ENCODE measurements at places on chromosomes 6 and 20.

DNA sequence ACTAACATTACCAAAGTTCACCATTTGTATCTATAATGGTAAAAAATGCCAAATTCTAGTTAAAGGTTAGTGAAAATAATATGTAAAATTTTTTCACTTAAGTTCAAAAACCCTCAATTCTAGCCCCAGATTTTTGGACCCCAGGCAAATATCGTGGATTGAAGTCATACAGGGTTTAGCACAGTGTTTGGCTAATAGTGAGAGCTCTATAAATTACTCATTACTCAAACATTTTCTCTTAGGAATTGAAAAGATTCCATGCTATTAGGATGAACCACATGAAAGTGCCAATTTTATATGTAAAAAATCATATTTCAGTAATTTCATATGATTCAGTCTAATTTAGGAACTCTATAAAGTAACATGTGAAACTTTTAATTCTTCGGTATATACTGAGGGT, 170.3 kb upstream of the PREP start:
- DNase-seq, result no peak

DNA sequence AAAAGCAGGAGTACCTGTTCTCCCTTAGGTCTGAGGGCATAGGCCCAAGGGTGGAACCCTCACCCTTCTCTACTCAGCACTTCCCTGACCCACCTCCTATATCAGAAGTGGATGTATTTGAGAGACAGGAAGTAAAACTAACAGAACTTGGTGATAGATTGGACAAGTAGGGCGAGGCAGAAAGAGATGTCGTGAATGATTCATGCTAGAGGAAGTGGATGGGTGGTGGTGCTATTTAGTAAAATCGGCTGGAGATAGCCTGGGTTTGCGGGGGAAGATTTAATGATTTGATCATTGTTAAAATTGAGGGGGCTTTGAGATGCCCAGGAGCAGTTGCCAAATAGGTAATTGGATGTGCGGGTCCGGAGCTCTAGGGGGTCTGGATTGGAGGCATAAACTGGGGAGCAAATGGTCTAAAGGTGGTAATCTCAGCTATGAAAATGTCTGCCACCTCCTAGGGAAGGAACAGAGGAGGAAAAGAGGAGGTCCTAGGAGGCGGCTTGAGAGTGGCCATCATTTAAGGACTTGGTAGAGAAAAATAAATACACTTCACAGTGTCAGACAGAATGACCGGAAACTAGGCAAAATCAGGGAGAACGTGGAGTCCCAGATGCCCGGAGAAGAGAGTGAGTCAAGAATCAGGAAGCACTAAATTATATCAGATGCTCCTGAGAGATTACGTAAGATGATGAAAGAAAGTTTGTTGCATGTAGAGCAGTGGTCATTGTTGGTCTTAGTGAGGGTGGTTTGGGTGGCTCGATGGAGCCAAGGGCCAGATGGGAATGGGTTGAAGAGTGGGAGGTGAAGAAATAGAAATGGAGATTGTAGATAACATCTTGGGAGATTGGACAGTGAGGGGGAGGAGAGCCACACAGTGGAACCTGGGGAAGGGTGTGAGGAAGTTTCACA, 142.0 kb downstream of the CEP57L1 start:
- no peak for DNase-seq

DNA sequence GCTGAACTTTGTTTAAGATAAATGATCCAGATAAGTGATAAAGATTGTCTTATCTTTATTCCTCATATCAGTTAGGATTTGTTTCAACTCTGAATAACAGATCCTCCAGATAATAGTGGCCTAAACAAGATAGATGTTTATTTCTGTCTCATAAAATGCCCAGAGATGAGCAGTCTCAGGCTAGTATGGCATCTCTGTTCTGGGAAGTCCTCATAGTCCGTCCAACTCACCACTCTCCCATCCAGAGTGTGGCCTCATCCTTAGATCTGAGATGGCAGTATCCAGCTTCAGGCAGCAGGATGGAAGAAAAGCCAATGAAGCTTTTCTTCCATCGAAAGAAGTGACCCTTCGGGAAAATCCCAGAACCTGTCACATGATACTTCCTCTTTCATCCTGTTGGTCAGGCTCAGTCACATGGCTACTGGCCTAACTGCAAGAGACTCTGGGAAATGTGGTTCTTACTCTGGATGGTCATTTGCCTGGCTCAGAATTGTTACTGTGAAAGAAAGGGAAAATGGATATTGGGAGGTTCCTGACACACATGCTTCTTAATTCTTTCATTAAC, 29.4 kb upstream of the TAGAP start:
- DNase-seq, result no peak

DNA sequence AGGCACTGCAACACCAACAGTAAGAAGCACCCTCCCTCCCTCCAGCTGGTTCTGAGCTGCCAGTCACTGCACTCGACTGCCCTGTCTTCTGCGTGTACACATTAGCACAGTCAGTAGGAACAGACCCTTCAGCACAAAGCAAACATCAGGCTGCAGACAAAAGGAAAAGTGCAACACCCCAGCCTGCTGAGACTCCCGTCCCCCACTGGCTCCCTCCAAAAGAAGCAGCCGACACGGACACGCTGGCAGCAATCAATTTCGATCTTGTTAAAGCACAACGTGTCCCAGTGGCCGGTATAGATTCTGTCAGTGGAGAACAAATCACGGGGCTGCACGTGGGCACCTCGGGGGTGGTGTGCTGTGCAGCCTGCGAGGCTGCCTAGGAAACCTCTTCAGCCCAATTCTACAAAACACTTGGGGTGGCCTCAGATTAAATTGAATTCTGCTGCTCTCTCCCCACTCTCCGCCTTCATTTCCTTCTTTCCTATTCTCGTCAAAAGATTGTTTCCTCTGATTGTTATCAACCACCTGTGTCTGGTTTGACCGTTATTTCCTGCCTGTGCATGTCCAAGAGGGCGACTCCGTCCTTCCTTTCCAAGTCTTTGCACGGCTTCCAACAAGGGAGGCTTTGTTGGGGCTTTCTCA, 38.7 kb downstream of the TRAF3IP2 start:
- DNase-seq, result no peak

DNA sequence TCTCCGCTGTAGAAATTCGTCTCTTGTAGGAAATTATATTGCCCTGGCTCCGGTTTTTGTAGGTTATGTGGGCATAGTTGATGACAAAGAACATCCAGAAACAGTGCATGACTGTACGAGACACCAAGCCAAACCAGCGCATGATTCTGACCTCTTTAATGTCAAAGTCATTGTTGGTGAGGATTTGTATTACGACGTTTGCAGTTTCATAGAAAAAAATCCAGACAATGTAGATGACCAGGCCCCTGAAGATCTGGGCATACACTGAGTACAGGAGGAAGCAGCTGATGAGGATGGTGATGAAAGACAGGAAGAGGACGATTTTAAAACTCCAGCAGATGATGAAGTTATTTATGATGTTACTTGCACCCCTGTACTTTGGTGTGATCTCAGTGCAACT, 39.1 kb upstream of the TBC1D22B start:
- no peak for DNase-seq

DNA sequence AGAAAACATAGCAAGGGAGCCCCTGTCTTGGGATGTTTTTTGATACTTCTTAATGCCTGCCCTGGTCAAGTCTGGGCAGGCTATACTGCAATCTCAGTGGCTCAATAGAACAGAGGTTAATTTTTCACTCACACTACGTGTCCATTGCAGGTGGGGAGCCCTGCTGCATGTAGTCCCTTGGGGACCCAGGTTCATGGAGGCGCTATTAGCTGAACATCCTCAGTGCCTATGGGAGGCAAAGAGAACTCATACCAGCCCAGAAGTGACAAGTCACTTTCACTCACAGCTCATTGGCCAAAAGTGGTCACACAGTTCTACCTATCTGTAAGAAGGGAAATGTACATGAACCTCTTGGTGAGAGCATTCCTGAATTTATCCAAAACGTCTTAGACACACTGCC, 23.2 kb downstream of the CGA start:
- no peak for DNase-seq

DNA sequence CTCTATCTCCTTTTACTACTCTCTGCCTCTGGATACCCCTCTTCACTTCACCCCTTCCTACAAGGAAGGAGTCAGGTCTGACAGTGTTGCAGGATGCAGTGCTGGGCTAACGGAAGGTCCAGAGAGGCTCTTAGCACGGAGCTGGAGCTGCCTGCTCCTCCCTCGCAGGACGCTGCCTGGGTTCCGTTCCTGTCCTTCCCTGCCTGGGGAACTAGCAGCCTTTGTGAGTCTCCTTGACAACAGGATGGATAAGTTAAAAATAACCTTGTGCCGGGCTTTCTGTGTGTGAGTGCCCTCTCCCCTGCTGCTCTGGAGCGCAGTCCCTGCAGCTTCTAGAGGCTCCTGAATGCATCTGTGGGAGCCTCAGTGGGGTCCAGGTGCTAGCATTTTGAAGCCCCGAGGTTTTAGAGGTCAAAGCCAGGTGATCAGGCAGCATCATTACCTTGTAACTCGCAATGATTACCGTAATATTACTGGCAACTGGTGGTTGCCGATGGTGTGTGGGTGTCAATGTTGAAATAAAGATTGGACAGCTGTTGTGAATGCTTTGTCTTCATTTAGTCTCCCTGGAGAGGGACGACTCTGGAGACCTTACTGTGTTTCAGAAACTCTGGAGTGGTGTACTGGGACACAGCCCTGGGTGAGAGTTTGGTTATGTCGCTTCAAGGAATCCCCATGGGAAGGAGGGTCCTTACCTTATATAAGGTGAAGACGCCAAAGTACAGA, 44.4 kb downstream of the CDS2 start:
- DNase-seq, result no peak

GRCh38 chr6:150145427-150145826, 2.6 kb downstream of the PPP1R14C start:
- no peak for DNase-seq

DNA sequence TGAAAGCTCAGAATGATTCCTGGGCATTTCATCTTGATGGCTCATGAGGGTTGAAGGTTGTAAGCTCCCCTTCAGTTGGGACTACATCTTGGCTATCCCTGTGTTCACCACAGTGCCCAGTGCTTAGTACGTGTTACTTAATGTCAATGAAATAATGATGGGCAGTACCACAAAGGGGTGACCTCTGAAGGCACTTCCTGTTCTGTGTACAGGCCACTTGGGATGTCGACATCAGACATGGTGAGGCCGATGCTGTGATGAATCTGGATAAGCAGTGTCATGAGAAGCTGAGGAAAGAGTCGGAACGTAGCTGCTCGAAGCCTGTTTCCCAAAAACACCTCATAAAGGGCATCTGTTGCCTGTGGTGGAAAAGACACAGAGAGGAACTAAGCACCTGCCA, 27.6 kb upstream of the RBL1 start:
- no peak for DNase-seq

DNA sequence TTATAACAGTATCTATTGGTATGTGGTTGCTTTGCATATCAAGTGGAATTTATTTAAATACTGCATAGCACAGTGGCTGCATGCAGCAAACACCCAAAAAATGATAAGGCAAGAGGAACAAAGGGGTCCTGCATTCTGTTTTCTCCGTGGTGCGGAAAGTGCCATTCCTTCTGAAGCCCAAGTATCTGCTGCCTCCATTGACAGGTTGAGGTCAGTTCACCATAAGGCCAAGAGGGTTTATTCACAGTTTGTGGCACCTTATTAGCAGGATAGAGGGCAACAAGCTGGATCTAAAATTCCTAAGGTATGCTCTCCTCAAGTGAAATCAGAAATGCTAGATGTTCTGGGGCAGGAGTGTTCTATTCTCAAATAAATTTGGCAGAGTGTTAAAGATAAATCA, 9.3 kb downstream of the CARMIL1 start:
- DNase-seq, result no peak

- no peak for DNase-seq
These were observed 112.0 kb downstream of the BACH2 start for GRCh38 chr6:90184334-90185298.

DNA sequence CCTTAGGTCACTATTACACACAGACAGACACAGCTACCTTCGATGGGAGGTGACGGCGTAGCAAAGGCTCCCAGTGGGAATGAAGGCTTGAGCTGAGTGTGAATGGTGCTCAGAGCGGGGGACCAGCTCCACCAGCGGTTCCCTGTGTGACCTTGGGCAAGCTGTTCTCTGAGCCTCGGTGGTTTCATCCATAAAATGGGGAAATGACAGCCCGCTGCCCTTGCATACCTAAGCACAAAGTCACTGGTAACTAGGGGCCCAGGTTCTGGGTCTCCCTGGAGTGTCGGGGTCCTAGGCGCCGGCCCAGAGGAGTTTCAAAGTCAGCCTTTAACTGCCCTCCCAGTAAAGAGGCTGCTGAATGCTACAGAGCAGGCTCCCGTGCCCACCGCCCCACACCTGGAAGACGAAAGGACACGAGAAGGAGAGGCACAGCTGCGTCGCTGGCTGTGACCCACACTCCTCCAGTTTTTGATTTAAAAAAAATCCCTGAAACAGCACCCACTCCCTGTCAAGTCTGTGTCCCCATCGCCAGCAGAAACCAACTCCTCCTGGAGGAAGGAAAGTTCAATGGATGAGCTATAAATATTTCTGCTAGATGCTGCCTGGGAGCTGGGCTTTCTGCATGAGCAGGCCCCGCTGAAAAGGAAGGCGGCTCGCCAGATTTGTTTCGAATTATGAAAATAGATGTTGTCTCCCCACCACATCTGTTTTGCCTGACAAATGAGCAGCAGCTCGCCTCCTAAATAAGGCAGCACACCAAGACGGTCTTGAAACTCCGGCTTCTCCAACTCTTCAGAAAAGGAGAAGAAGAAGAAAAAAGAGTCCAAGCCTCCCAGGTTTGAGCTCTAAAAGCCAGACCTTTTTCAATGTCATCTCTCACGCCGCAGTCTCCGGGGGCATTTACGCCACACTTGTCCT, 27.4 kb downstream of the PMEPA1 start:
- DNase-seq, result no peak

- no peak for DNase-seq
These were observed 74.0 kb upstream of the XRN2 start for GRCh38 chr20:21229163-21229562.

DNA sequence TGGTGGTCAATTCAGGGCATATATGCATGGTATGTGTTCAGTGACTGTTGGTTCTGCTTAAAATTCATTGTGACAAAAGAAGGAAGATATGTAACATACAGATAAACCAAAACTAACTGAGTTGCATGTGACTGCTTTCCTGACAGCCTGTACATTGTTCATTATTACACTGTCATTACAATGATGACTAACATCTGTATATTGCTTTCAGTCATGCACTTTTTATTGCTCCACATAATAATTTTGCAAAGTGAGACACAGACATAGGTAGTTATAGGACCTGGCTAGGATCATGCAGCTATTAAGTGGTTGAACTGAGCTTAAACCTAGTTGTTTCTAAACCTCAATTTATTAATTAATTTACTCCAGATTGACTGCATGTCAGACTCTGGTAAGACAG, 703.2 kb downstream of the HDGFL1 start:
- no peak for DNase-seq

DNA sequence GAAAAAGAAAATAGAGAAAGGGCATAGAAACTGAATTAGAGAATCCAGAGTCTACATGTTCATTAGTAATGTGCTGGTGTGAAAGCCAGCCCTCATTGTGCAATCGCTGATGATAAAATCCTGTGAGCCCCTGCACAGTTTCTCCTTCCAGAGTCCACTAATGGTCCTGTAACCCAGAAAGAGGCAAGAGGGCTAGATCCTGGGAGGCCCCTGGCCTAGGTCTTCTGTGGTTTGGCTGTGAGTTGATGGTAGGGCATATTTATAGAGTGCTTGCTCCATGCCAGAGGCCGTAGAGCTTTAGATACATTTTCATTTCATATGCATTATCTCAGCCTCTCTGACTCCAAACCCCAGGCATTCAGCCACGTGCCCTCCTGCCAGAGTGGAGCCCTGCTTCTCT, 94.9 kb upstream of the MTHFD1L start:
- no peak for DNase-seq

All from stimulated activated CD8-positive, alpha-beta memory T cell treated with anti-CD3 and anti-CD28 coated beads, Interleukin-4, amount 100 ng/mL, for 4 hours (primary cell).